NT2/D1 (cell line): ENCODE measurements at places on chromosomes 2 and 18.

- no peak for DNase-seq
Observed at GRCh38 chr2:232549655-232550353, 553 bp downstream of the TIGD1 start.

DNA sequence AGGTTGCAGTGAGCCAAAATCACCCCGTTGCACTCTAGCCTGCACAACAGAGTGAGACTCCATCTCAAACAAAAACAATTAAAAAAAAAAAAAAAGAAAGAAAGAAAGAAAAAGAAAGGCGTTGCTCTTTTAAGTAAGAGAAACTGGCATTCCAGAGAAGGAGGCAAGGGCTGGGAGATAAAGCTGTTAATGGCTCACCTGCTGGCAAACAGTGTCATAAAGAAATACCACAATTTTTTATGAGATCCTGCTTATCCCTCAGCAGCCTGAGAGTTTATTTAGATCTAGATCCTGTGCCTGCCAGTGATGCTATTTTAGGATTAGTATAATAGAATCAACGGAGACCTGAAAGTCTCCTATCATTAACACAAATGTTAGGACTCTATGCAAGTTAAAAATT is 16.3 kb downstream of the SLC19A3 start:
- no peak for DNase-seq

DNA sequence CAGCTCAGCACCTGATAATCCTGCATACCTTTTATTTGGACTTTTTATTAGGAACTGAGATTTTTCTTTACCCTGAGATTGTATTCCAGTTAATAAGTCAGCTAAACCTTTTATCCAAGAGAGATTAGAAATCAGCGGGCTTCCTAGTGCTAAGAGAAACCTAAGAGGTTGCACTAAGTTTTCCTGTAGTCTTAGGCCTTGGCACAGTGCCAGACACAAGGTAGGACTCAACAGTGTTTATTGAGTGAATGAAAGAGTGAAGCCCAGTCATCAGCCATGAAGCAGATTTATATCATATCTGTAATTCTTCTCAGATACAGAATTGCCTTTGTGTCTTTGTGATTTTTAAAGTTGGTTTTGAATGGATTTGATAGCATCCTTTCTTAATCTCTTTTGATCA is 13.6 kb downstream of the OTX1 start:
- DNase-seq = no peak

DNA sequence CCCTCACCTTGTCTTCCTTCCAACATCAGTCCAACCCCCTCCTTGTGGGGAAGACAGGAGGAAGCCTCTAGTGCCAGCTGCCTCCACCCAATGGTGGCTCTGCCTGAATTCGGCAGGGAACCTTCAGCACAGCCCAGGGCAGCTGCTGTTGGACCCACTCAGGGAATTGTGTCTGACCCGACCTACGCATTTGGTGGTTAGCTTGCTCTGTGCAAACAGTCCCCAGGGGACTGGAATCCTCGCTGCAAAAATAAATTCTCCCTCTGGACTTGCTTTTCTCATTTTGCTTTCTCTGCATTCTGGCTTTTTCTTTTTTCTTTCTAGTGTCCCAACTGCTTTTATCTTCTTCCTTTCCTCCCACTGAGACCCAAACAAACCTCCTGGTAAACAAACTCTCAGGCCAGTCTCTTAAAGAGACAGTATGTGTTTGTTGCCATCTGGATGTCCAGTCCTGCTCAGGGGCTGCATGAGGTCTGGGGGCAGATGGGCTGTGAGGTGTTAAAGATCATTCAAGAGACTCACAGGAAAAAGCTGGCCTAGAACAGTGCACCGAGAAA is 137.7 kb upstream of the HAAO start:
- no peak for DNase-seq

DNA sequence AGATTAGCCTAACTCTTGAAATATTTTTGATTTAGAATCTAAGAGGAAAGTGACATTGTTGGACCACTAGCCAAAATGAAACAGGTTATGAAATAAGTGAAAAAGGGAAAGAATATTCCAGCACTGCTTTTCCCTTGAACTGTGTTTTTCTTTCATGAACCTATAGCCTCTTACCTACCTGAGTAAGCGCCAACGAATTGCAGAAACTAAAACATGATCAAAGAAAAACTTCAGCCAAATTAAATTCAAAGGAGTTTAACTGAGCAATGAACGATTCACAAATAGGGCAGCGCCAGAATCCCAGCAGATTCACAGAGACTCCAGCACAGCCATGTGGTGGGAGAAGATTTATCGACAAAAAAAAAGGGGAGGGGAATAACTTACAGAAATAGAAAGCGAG is 518.6 kb downstream of the PIK3C3 start:
- DNase-seq = no peak

GRCh38 chr2:100482741-100483140 is 12.5 kb downstream of the NMS start:
- DNase-seq = no peak

- DNase-seq = no peak
Observed at GRCh38 chr2:101736861-101737291, 39.4 kb downstream of the MAP4K4 start.

DNA sequence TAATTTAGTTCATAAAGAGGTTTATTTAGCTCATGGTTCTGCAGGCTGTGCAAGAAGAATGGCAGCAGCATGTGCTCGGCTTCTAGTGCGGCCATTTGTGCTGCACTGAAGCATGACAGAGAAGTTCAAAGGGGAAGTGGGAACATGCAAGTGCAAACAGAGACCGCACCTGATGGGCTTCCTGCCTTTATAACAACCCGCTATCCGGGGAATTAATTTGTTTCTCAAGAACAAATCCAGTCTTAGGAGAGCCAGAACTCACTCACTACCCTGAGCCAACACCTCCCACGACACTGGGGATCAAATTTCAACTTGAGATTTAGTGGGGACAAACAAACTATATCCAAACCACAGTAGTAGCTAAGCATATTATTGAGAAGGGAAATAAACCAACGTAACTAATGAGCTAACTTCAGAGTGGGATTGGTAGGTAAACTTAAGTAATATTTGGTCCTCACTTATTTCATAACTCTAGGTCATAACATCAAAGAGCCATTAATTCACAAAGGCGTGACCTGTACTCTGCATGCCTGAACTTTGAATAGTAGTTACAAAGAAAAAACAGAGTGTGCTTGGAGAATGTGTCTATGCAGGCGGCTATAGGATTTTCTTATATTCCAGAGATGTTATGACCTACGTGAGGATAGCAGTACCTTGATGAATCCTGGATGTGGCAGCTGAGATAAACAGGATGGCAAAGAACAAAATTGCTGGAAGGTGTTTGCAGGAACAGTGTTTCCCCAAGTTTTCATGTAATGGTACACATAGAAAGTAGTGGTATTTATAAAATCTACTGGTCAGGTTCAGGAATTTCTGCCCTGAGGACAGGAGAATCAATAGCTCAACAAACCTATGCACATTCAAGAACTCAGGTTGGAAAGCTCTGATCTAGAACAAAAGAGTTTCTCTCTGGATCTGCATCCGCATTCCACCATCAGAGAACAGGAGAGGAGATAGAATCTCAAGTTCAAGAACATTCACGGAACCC is 845.9 kb upstream of the ID2 start:
- DNase-seq = no peak
